ENCODE measurements at places on chromosomes 1 and 21.

DNA sequence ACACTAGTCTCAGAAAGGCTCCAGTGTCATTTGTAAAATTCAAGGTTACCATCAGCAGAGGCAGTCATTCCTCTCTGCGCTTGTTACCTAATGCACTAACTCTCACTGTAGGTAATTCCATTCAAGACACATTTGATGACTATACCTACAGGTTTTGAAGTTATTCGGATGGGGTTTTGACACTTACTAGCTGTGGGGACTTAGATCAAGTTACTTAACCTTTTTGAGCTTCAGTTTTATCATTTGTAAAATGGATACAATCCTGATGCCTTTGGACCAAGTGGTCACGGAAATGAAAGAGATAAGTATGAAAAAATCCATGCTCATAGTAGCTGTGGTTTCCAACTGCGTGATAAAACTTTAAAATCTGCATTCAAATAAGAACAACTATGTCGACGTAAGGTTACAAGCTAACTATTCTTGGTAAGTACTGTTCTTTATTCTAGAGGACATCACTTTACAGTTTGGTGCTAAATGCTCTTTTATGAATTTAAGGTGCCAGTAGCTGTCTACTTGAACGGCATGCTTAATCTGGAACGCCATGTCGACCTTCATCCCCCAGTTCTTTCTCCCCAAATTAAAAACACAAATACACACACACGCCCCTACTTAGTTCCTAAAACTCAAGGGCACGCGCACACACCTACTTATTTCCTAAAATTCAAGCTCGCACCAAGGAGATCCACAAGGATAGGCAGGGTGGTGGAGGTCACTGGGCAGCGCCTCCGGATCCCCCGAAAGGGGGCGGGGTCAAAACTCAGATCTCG, 550 bp upstream of the NFYC start:
- no peak for DNase-seq

DNA sequence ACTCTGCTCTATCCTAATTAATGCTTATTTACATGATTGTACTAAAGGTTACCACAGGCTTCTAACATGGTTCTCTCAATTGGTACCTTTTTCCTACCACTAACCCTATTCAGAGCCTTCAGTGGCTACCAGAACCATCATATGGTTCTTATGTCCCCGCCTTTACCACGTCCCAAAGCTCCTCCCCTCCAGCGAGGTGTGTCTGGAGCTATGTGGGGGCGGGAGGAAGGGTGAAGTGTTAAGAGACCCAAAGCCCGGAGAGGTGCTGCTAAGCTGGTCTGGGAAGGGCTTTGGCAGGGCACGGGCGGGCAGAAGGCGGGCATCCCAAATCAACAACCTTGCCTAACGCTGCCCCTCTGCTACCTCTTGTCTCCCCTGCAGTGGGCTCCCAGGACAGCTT, 10.0 kb downstream of the SPATA46 start:
- no peak for DNase-seq

- no peak for DNase-seq
Observed at GRCh38 chr1:211738691-211739301, 63.4 kb upstream of the NEK2 start.

GRCh38 chr1:218568962-218569550, 223.9 kb downstream of the TGFB2 start:
- DNase-seq, result no peak

- DNase-seq, result no peak
Observed at GRCh38 chr1:15639931-15640330, 22.7 kb downstream of the DDI2 start.
